GM12878 (cell line): ENCODE measurements at places on chromosomes 16 and 17. TPM values are rescaled to one million over a fixed set of nuclear protein-coding genes. Genes with fewer than 3 reads are reported as not detected.

Gene KRTAP2-2
- total RNA-seq, result not detected in 2 replicates

Gene ATP1B2
- 0.23 and 0.32 TPM in 2 replicates for total RNA-seq

Gene PYCARD
- 59.5 and 65.7 TPM in 2 replicates for total RNA-seq

Gene HBA1
- total RNA-seq, result 1.9 and 2.4 TPM in 2 replicates

Gene TBX6
- 0.54 and 1.0 TPM in 2 replicates for total RNA-seq

Gene RTN4RL1
- 0.10 and 0.13 TPM in 2 replicates for total RNA-seq

Gene NME4
- total RNA-seq, result 133 and 141 TPM in 2 replicates

DNA sequence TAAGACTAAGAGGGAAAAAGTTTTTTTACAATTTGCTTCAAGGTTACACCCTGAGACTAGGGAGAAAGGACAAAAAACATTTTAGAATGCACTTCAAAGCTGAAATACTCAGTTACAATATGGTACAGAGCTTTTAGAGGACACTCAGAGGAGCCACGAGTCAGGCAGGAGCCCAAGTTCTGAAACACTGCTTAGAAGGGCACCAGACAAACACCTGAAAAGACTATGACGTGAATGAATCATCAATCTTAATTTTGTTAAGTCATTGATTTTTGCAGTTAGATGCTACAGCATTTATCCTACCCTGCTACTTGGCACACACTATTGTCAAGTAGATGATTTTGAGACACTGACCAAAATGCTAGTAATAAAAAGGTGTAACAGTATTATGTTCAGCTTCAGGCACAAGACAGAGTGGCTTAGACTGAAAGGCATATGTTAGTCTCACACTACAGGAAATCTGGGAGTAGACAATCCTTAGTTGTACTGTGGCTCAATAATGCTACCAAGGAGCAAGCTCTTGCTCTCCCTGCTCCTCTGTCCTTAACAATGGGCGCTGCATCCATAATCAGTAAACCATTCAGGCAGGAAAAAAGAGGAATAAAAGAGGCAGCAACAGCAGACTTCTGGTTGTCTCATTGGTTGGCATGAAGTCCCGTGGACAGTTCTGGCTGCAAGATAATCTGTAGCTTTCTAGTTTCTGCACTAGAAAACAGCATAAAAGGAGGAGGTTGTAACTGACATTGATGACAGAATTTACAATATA lies 151.8 kb downstream of the ABCA8 start:
- no peaks in the 10 kb centered on the region for H3K27me3 ChIP-seq
- no peak overlapping the region for H3K4me3 ChIP-seq
- no peak overlapping the region for H3K27ac ChIP-seq
- no peaks in the 10 kb centered on the region for H3K4me1 ChIP-seq

DNA sequence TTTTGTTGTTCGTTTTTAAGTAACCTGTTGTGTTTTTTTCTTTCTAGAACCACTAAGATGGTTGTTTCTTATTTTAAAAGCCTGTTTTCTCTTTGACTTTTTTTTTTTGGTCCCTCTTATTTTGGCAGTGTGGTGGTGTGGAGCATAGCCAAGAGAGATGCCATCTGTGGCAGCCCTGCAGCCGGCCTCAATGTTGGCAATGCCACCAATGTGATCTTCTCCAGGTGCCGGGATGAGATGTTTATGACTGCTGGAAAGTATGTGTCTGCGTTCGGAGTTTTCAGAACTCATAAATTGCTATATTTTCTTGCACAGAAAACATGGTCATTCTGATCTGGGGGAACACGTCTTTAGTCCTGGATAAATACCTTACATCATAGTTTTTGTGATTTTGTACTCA lies 17.6 kb downstream of the CFAP52 start:
- H3K36me3 ChIP-seq, result no peaks in the 10 kb centered on the region
- no peak overlapping the region for H3K27ac ChIP-seq
- no peaks in the 10 kb centered on the region for H3K27me3 ChIP-seq
- H3K4me3 ChIP-seq, result no peak overlapping the region
- H3K4me1 ChIP-seq, result no peaks in the 10 kb centered on the region

GRCh38 chr16:84406006-84406963 lies 37.9 kb downstream of the ATP2C2 start:
- no peaks in the 10 kb centered on the region for H3K4me1 ChIP-seq
- no peak for DNase-seq
- no peak overlapping the region for H3K27ac ChIP-seq

GRCh38 chr16:66960270-66960669 lies 796 bp upstream of the CES3 start:
- H3K36me3 ChIP-seq, result no peaks in the 10 kb centered on the region
- no peaks in the 10 kb centered on the region for H3K27me3 ChIP-seq

- no peaks in the 10 kb centered on the region for H3K36me3 ChIP-seq
- H3K27ac ChIP-seq, result no peak overlapping the region
- peaks cover 1% of the 10 kb centered on the region; the same call in 1 of the 2 replicates for H3K27me3 ChIP-seq
- no peak for DNase-seq
- no peaks in the 10 kb centered on the region for H3K4me1 ChIP-seq
Observed at GRCh38 chr17:76641501-76641900, 2.1 kb downstream of the ST6GALNAC1 start.

DNA sequence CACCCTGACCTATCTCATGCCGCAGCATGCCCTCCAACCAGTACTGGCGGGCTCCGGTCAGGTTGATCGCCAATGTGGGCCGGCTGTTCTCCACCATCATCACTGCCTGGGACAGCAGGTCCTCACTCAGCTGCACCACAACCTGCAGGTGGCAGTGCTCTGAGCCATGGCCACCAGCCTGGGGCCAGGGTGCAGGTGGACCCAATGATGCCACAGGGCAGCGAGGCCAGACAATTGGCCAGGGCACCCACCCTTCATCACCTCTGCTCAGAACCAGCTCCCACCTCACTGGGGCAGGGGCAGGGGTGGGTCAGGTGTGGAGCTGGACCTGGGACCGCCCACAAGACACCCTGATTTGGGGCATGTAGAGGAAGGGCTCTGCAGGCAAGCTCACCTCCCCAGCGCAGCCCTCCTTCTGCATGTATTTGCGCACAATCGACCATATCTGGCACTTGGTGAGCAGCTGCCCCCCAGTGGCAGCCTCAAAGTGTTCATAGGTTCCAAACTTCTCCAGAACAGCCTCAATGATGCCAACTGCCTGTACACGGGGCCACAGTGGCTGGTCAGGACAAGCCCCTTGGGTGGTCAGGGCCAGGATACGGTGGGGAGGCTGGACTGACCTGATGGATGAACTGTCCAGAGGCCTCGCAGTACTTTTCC lies 4.2 kb downstream of the MATCAP1 start:
- peaks cover 17% of the 10 kb centered on the region for H3K4me1 ChIP-seq
- H3K36me3 ChIP-seq, result no peaks in the 10 kb centered on the region
- DNase-seq, result no peak
- no peak overlapping the region for H3K4me3 ChIP-seq
- no peak overlapping the region for H3K27ac ChIP-seq

GRCh38 chr17:31469959-31470358 lies 78.5 kb downstream of the RAB11FIP4 start:
- no peaks in the 10 kb centered on the region for H3K36me3 ChIP-seq
- H3K27ac ChIP-seq, result no peak overlapping the region
- DNase-seq, result no peak
- no peak overlapping the region for H3K4me3 ChIP-seq
- H3K4me1 ChIP-seq, result no peaks in the 10 kb centered on the region

DNA sequence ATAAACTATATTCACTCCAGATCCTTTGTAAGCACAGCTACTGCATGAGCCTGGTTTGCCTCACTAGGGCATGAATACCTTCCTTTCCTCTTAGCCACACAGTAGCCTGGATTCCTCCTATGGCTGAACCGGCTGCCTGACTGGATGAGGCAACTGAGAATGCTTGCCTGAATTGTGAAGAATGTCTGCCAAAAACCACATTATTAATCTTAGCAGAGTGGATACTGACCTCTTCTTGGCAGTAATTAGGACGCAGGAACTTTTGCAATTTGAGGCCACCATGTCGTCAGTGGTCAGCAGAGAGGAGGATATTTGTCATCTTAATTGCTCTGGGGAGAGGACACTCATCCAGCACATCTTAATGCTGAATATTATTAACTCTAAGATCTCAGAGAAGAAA lies 651.8 kb upstream of the GOT2 start:
- H3K36me3 ChIP-seq, result no peaks in the 10 kb centered on the region
- H3K27ac ChIP-seq, result no peak overlapping the region
- no peaks in the 10 kb centered on the region for H3K4me1 ChIP-seq
- H3K4me3 ChIP-seq, result no peak overlapping the region

DNA sequence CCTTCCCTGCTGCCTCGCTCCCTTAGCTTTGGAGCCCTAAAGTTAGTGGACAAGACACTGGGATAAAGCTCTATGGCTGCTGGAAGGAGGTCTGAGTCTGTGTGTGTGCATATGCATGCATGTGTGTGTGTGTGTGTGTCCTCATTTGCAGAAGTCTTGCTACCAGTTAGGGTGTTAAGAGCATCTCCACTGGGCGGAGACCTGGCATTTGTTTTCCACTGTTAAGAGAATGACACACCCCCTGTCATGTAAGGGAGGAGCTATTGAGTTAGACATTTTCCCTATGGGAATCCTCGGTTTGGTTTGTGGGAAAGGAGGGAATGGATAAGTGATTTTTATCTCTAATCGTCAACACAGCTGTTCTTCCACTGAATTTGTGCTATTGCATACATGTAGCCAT lies 24.8 kb upstream of the ARHGAP23 start:
- no peaks in the 10 kb centered on the region for H3K27me3 ChIP-seq
- H3K27ac ChIP-seq, result no peak overlapping the region
- no peak overlapping the region for H3K4me3 ChIP-seq
- H3K4me1 ChIP-seq, result no peaks in the 10 kb centered on the region
- peaks cover 6% of the 10 kb centered on the region for H3K36me3 ChIP-seq

DNA sequence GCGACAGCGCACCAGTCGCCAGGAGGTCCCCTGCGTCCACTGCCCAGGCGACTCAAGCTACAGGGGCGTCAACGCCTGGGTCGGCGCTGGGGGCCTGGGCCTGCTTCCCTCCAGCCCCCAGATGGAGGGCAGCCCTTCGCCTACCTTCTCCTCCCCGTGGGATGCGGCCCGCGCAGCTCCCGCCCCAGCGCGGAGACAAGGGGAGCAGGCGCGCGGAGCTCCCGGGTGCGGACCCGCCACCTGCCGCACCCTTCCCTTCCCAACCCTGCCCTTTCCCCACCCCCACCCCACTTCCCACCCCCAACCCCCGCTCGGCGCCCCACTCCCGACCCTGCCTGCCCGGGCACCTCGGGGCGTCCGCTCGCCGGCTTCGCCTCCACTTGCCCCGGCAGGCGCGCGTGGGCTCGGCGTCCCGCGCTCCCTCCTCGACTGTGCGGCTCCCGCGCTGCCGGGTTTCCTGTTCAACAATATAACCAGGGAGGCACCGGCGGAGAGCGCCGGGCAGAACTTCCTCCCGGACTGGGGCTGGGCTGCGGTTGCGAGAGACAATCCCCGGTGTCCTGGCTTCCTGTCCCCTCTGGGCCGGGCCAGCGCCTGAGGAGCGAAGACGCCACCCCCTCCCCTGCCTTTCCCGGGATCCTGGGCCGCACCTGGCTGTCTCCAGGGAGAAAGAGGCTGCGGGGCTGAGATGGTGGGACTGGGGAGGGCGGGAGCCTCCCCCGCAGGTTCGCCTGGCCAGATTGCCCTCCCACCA lies at the start of gene ARHGAP27:
TSS of gene ARHGAP27 (minus strand) at position 466 of the 754 bp plus-strand sequence. CDS start 2,591 bp downstream, outside the sequence.
- peak within 1 kb of the TSS; percentile 86 for H3K4me3 ChIP-seq
- peaks cover 24% of the 10 kb centered on the region for H3K4me1 ChIP-seq
- no peak within 1 kb of the TSS for H3K27ac ChIP-seq
- no peaks in the 10 kb centered on the region for H3K27me3 ChIP-seq
- H3K36me3 ChIP-seq, result no peaks in the 10 kb centered on the region

GRCh38 chr17:27888945-27889344 lies 4.2 kb downstream of the LYRM9 start:
- no peak overlapping the region; the same call in 1 of the 2 replicates for H3K4me3 ChIP-seq
- no peak for DNase-seq
- no peaks in the 10 kb centered on the region for H3K27me3 ChIP-seq
- H3K27ac ChIP-seq, result peak overlapping the region; percentile 49

DNA sequence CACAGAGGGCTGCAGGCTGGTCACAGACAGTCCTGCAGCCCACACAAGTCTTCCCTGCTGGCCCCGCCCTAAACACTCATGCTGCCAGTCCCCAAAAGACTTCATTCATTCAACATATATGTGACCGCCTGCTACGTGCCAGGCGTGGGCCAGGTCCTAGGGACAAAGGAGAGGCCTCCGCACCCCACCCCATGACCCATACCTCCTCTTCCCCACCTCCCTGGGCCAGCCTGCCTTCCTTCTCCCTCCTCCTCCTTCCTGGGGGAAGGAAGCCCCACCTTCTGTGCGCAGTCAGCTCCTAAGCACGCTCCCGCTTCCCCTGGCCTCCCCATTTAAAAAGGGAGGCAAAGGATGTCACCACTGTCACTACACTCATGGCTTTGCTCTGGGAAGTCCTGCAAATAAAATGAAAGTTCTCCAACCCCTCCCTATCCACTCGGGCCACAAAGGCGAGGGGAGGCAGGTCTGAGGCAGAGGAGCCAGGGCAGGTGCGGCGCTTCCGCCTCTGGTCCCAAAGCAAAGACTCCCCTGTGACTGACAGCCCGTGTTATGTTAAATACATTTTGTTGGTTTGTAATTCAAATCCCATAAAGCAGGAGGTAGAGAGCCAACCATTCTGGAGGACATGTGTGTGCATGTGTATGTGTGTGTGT lies 9.0 kb downstream of the DNAAF8 start:
- DNase-seq, result no peak
- H3K4me3 ChIP-seq, result no peak overlapping the region
- H3K27ac ChIP-seq, result no peak overlapping the region

DNA sequence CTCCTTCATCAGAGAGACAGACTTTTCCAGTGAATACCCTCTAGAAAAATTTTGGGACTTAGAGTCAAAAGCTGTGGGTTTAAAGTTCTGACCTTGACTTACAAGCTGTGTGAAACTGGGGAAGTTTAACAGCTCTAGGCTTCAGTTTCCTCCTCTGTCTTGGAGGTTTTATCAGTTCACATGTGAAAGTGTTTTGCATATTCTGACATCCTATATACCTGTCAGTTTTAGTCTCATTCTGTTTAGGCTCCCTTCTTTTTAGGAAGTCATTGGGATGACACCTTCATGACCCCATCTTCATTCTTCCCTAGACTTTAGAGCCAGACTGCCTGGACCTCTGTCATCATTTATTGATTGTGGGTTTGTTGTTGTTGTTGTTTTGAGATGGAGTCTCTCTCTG lies 44.4 kb downstream of the YPEL2 start:
- no peak overlapping the region for H3K4me3 ChIP-seq
- H3K36me3 ChIP-seq, result no peaks in the 10 kb centered on the region
- peaks cover 58% of the 10 kb centered on the region for H3K4me1 ChIP-seq
- DNase-seq, result peak; percentile 53
- H3K27me3 ChIP-seq, result no peaks in the 10 kb centered on the region

DNA sequence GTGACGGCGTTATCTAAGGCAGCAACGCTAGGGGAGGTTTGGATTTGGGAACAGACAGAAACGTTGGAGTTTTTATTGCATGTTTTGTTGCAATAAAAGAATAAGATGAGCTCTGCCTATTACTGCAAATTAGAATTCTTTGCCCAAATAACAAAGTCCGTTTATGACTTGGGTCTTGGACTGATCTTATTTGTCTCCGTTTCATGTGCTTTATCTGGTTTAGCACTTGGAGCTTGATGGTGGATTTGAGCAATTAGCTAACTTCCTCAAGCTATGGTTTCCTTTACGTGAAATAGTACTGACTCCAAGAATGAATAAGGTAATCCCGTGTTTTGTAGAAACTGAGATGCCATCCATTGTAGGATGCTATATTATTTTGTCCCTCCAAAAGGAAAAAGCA lies 233.0 kb upstream of the IRX5 start:
- no peaks in the 10 kb centered on the region for H3K27me3 ChIP-seq
- no peaks in the 10 kb centered on the region for H3K4me1 ChIP-seq
- no peak for DNase-seq

GRCh38 chr17:27355419-27355818 lies 61.5 kb downstream of the WSB1 start:
- no peaks in the 10 kb centered on the region for H3K36me3 ChIP-seq
- no peaks in the 10 kb centered on the region for H3K27me3 ChIP-seq
- H3K4me3 ChIP-seq, result no peak overlapping the region
- DNase-seq, result no peak
- H3K27ac ChIP-seq, result no peak overlapping the region
- H3K4me1 ChIP-seq, result peaks cover 6% of the 10 kb centered on the region
